ENCODE measurements at places on chromosomes 7 and 10.

- DNase-seq = no peak
Measured at GRCh38 chr10:130854151-130854550, 457.4 kb downstream of the TCERG1L start.

DNA sequence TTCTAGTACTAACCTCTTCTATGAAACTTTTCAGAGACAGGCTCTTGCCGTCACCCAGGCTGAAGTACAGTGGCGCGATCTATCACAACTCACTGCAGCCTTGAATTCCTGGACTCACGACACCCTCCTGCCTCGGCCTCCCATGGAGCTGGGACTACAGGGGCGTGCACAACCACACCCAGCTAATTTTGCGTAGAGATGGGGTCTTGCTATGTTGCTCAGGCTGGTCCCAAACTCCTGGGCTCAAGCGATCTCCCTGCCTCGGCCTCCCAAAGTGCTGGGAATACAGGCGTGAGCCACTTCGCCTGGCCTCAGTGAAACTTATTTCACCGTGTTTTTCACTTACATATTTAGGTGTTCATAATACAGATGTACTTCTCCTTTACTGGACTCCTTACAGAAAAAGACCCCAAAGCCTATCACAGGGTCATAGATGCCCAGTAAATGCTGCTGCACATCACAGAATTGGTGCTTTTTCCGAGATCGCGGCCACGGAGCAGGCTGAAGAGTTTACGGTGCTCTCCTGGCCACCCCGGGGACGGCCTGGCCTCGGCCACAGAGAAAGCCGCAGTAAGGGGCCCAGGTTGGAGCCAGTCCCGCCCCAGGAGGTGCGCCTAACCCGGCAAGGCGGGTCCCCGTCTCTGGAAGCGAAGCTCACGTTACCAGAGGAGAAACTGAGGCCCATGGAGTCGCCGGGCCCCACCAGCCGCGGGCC is 595 bp downstream of the TBL2 start:
- DNase-seq = no peak

DNA sequence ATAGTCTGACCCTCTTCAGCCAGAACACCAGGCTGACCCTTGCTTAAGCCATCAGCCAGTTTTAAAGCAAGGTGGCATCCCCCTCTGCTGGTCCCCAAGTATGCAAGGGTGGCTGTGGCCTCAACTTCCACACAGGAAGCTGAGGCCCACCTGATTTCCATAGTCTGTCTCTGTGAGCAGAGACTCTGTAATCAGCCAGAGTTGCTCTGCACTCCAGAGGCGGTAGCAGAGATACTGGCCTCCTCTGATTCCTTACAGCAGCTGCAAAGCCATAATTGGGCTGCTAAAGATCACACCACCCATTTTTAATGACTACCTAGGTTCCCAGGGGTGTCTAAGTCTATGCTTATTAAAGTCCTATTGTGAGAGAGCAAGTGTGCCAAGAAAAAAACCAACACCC is 1.8 kb downstream of the PDAP1 start:
- DNase-seq = no peak

- no peak for DNase-seq
Measured at GRCh38 chr10:32054094-32054493, 2.1 kb downstream of the KIF5B start.

- DNase-seq = no peak
Measured at GRCh38 chr7:28423918-28424514, 11.7 kb downstream of the CREB5 start.

DNA sequence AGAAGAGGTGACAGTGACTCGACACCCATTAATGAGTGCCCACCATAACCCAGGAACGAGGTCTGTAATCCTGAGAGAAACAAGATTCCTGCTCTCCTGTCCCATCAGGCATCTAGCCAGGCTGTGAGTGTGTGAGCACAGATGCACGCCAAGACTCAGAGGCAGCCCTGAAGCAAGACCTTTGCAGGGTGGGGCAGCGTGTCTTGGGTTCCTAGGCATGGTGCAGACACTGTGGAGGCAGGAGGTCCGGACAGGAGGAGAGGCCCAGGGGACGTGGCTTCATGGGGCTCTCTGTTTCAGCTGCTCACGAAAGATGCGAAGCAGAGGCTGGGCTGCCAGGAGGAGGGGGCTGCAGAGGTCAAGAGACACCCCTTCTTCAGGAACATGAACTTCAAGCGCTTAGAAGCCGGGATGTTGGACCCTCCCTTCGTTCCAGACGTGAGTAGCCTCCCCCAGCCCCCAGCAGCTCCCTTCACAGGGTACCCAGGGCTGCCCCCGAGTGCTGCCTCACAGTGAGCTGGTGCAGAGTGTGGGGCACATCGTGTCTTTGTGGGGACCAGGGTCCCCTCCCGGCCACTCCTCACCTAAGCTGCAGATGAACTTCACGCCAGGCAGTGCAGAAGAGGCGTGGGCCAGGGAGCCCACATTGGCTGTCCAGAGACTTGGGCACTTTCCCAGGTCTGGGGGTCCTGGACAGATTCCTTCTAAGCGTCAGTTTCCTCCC is 94.5 kb downstream of the RGS10 start:
- DNase-seq = no peak

GRCh38 chr7:12110425-12110824 is 100.7 kb upstream of the TMEM106B start:
- DNase-seq = no peak

GRCh38 chr7:156932006-156932405 is 17.5 kb upstream of the NOM1 start:
- no peak for DNase-seq

DNA sequence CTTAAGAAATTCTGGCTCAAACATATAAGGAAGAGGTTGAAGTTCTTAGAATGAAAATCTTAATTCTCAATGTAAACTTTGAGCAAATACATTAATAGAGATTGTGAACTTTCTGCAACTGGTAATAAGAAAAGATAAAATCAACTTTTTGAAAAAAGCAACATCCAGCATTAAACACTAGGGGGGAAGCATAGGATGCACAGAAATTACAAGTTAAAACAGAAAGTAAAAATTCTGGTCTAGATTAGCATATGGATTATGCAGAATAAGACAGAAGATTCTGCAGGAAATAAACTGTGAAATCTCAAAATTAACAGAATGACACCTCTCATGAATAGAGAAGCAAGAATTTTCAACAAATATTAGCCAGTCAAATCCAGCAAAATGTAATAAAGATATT is 38.0 kb upstream of the CAV2 start:
- DNase-seq = no peak

- DNase-seq = no peak
Measured at GRCh38 chr7:70208236-70209063, 610.2 kb downstream of the AUTS2 start.

GRCh38 chr10:10270126-10271050 is 747.3 kb upstream of the CELF2 start:
- no peak for DNase-seq

DNA sequence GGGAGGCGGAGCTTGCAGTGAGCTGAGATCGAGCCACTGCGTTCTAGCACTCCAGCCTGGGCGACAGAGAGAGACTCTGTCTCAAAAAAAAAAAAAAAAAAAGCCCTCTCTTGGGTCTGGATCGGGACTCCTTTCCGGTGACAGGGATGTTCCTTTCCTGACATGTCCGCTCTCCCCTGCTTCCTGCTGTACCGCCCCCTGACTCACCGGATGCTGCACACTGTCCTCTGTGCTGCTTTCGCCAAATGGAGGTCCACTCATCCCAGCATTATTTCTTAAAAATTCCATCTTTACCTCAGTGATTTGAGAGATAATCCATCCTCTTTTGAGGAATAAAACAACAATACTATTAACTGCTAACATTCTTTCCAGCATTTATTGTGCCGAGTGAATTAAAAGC is 113.8 kb upstream of the EEPD1 start:
- no peak for DNase-seq

DNA sequence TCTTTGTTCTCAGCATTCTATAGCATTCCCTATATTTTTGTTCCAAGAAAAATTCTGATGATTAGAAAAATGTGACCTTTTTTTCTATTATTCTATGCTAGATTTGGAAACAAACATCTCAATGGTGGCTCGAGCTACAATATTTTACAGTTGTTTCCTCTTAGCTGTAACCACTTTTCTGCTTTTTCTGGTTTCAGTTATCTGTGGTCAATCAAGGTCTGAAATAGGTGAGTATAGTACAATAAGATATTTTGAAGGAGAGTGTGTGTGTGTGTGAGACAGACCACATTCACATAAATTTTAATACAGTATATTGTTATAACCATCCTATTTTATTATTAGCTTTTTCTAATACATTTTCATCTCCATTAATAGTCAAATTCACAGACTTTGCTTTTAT is 564.5 kb upstream of the GHITM start:
- DNase-seq = no peak

DNA sequence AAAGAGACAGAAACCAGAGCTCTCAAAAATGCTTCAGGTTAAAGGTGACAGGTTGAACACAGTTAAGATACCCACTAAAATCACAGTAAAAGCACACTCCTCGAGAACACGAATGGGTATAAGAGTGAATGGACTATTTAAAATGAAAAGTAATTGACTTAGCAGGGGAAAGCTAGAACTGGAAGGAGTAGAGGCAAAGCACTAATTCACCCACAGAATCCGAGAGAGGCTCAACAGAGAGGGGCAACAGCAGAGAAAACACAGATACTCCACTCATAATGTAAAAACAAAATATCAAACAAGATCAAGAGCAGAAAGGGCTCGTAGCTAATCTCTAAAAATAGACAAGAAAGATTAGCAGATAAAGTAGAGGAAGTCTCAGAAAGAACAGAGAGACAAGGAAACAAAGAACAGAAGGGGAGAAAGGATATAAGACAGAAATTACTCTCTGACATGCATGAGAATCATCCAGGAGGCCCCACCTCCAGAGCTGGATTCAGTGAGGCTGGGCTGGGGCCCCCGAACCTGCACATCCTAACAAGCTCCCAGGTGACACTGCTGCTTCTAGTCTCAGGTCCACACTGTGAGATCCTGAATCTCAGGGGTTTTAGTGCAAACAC is 117.6 kb downstream of the GALNT11 start:
- DNase-seq = no peak

DNA sequence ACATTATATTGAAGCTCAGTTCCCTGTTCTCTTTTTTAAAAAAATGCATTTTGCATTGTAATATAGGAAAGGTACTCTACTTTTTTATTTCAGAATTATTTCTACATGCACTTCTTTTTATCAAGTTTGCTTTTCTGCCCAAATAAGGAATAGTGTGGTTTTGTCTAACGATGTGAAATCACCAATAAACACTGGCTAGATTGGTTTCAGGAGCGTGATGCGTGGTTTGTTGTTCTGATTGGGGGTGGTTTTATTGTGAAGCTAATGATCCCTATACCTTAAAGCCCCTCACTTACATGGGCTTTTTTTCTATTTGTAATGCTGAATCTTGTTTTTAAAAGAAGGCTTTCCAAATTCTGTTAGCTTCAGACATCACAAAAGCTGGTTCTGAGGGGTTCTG is 17.6 kb downstream of the ENTPD7 start:
- no peak for DNase-seq

DNA sequence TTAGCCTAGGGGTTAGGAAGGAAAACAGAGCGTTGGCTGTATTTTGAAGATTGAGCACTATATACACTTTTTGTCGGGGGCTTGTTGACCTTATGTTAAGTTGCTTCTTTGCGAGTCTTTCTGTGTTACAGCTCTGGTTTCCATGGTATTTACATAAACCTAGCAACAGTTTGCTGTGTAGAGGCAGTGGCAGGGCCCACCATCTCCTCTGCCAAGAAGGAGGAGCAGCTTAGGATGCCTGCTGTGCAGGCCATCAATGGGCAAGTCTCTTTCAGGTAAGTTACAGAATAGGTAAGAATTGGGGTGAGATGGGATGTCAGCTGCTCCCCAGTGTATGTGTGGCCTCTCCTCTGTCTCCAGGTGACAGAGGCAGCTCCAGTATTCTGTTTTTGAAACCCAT is 485.5 kb downstream of the LRMDA start:
- DNase-seq = no peak

GRCh38 chr7:66348959-66349358 is 143.8 kb downstream of the TPST1 start:
- no peak for DNase-seq

- peak; percentile 38 for DNase-seq
Measured at GRCh38 chr7:36084485-36085091, 68.5 kb upstream of the EEPD1 start.

GRCh38 chr7:117731455-117731854 is 141.8 kb downstream of the CTTNBP2 start:
- no peak for DNase-seq

- no peak for DNase-seq
Measured at GRCh38 chr7:151937286-151937685, 19.0 kb upstream of the GALNTL5 start.

DNA sequence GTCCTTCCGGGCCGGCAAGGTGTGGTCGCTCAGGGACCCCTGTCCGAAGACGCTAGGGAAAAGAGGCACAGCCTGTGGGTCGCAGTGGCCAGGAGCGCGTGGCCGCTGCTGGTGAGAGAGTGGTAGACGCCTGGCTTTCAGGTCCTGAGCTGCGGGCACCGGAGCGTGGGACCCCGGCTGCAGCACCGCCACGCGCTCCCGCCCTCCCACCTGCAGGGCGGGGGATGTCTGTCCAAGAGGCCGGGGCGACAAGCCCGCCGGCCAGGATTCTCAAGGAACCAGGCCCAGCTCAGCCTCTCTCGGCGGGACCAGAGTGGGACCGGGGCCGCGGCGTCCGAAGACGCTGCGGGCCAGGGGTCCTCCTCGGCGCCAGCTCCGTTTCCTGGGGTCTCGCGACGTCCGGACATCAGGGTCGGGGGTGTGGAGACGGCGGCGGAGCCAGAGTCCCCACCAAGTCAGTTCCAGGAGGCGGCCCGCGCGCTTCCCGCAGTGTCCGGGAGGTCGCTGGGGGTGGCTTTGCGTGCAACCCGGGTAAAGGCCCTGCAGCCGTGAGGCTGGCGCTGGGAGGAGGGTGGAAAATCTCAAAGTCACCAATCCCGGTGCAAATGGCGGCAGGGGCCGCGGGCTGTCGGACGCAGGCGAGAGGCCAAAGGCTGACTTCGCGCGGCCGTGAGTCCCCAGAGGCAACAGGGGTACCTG is 5.5 kb downstream of the ZNF503 start:
- no peak for DNase-seq

DNA sequence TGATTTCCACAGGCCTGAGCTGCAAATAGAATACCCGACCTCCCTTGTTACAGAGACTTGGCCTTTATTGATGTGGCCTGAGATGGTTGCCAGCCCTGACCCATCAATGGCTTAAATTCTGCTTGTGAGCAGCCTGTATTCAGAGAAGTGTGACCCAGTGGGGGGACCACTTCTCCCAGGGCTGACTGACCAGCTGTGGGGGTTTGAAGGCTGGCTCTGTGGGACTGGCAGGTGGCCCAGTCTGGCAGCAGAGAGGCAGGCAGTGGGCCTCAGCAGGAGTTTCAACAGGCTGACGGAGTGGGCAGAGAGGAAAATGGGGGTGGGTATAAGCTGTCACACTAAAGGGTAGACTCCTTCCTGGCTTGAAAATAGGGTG is 12.2 kb upstream of the PPIF start:
- no peak for DNase-seq
